ENCODE measurements at places on chromosomes 2 and 18. TPM values are rescaled to one million over a fixed set of nuclear protein-coding genes. Genes with fewer than 3 reads are reported as not detected.

GRCh38 chr2:128315122-128315828 is 3.4 kb downstream of the HS6ST1 start:
- H3K4me3 ChIP-seq, result peak overlapping the region; percentile 80
- no peak overlapping the region for H3K27ac ChIP-seq
- peaks cover 9% of the 10 kb centered on the region for H3K36me3 ChIP-seq

- H3K27ac ChIP-seq, result no peak overlapping the region
- H3K27me3 ChIP-seq, result no peaks in the 10 kb centered on the region
- H3K36me3 ChIP-seq, result peaks cover 63% of the 10 kb centered on the region
- no peak for DNase-seq
- H3K4me1 ChIP-seq, result no peaks in the 10 kb centered on the region
Observed at GRCh38 chr2:32189011-32189410, 23.3 kb downstream of the SLC30A6 start.

DNA sequence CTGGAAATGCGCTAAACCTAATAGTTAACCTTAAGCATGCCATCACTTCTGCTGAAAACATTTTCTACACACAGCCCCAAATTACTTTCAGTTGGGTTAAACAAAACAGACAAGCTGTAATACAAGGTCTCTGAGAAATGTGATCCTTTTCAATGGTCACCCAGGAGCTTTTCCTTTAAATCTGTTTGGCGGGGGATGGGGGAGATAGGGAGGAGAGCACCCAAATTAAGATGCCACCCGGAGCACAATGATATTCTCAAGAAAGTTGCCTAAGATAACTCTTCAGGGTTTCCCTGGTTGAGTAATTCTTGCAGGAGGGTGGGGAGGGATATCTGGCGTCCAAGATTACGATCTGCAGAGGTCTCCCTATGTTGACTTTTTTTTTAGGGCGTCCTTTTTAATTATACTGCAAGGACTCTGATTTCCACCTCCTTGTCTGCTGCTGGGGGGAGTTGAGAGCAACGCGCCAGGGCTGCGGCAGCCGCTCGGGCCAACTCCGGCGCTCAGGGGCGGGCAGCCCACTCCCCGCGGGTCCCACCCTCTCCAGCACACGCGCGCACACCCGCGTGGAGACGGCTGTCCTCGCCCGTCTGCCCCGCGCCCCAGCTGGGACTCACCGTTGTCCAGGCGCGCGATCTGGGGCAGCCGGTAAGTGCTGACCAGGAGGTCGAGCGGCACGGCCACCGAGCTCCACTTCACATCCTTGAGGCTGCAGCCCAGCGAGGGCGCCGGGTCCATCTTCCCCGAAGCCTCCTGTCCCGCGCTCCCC is 807 bp downstream of the GAREM1 start:
- H3K27me3 ChIP-seq, result no peaks in the 10 kb centered on the region
- peak; percentile 63 for DNase-seq
- peak overlapping the region; percentile 69 for H3K27ac ChIP-seq
- no peaks in the 10 kb centered on the region for H3K36me3 ChIP-seq

DNA sequence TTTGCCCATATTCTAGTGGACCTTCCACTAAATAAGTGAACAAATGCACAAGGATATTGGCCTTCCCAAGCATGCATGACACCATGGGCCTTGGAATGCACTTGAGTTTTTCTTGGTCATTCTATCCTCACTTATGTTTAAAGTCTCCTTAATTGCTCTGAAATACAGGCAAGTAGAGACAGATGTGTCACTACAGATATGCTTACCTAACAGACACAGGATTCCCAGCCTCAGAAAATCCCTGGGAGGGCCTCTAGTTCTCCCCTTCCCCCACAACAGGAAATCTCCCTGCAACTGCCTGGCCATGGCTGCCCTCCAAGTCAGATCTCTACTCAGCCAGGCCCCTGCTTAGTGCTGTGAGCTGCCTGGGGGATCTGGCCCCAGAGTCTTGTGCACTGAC is 445.2 kb downstream of the IRS1 start:
- H3K4me3 ChIP-seq, result no peak overlapping the region
- no peaks in the 10 kb centered on the region for H3K4me1 ChIP-seq
- no peak overlapping the region for H3K27ac ChIP-seq
- no peak for DNase-seq
- H3K36me3 ChIP-seq, result no peaks in the 10 kb centered on the region
- H3K27me3 ChIP-seq, result no peaks in the 10 kb centered on the region

DNA sequence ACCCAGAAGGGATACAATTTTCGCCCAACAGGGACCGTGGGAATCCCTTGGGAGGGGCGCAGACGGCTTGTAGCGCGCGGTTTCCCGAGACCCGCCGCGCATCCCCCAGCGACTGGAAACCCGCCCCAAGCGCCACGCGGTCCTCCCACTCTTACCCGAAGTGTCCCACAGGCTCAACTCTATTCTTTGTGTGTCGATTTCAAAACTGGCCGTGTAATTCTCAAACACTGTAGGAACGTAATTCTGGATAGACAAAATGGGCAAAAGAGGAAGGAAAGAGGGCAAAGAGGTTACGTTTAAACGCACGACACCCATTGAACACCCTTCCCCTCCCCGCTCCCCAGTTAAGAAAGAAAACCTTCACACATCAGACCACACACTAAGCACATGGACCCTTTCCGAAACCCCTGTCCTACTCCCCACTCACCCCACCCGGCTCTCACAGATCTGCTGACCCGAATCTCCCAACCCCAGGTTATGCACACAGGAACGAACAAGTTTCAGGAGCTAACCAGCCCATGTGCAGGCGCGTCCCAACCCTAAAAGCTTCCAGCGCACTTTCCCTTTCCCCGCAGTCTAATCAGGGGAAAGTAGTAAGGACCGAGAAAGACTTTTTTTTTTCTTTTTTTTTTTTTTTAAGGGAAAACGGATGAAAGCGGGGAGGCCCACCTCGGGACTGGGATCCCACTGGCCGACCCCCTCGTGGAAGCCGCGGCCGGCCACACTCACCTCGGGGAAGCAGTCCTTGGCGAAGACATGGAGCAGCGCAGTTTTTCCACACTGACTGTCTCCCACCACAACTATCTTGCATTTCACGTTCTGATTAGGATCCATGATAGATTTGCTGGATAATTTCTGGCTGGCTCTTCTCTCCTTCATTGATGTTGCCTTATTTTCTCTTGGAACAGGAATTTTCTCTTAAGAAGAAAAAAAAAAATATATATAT is 655 bp downstream of the RND3 start:
- H3K27me3 ChIP-seq, result peaks cover 18% of the 10 kb centered on the region
- no peaks in the 10 kb centered on the region for H3K36me3 ChIP-seq
- H3K4me1 ChIP-seq, result peaks cover 27% of the 10 kb centered on the region
- H3K4me3 ChIP-seq, result peak overlapping the region; percentile 71

COL5A2 gene
- total RNA-seq, result 26.3 TPM

- DNase-seq, result no peak
- H3K27me3 ChIP-seq, result no peaks in the 10 kb centered on the region
- no peak overlapping the region for H3K27ac ChIP-seq
- no peak overlapping the region for H3K4me3 ChIP-seq
- H3K4me1 ChIP-seq, result no peaks in the 10 kb centered on the region
- no peaks in the 10 kb centered on the region for H3K36me3 ChIP-seq
Observed at GRCh38 chr2:137525641-137526190, 438.6 kb upstream of the HNMT start.

- no peaks in the 10 kb centered on the region for H3K4me1 ChIP-seq
- no peaks in the 10 kb centered on the region for H3K27me3 ChIP-seq
- no peaks in the 10 kb centered on the region for H3K36me3 ChIP-seq
- H3K27ac ChIP-seq, result no peak overlapping the region
Observed at GRCh38 chr2:151217343-151217742, 44.3 kb downstream of the RBM43 start.

EFHD1 gene
- total RNA-seq, result 7.7 TPM

ATP5F1A gene
- 238 TPM for total RNA-seq

DNA sequence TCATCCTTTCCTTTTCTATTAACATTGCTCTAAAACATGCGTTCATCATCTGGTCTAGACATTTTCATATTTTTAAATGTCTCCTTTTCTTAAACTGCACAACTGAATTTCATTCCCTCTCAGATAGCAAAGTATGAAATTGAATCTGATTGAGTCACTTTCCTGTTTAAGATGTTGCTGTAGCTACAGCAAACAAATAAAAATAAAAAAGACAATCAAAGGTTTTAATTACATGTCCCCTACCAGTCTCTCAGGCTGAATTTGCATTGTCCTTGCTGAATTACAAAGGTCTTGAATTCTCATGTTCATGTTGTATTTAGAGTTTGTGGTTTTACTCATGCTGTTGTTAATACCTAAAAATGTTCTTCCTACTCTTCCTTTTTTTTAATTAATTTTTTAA is 537.9 kb upstream of the LRATD1 start:
- no peaks in the 10 kb centered on the region for H3K36me3 ChIP-seq
- no peak overlapping the region for H3K4me3 ChIP-seq
- H3K27ac ChIP-seq, result no peak overlapping the region

- no peak for DNase-seq
- H3K27me3 ChIP-seq, result no peaks in the 10 kb centered on the region
- no peak overlapping the region for H3K4me3 ChIP-seq
- H3K36me3 ChIP-seq, result no peaks in the 10 kb centered on the region
Observed at GRCh38 chr2:57615855-57616556, 430.6 kb upstream of the VRK2 start.

- no peaks in the 10 kb centered on the region for H3K36me3 ChIP-seq
- H3K4me1 ChIP-seq, result no peaks in the 10 kb centered on the region
- no peaks in the 10 kb centered on the region for H3K27me3 ChIP-seq
- H3K4me3 ChIP-seq, result no peak overlapping the region
Observed at GRCh38 chr2:234100686-234101085, 50.2 kb downstream of the SPP2 start.

LIMS1 gene
- 85.5 TPM for total RNA-seq

- H3K36me3 ChIP-seq, result no peaks in the 10 kb centered on the region
- no peaks in the 10 kb centered on the region for H3K4me1 ChIP-seq
- H3K27me3 ChIP-seq, result peaks cover 27% of the 10 kb centered on the region
- no peak overlapping the region for H3K4me3 ChIP-seq
- no peak overlapping the region for H3K27ac ChIP-seq
Observed at GRCh38 chr2:27249891-27250651, 12.8 kb downstream of the SLC30A3 start.

GRCh38 chr2:23683001-23683400 is 243.9 kb downstream of the ATAD2B start:
- DNase-seq, result no peak
- no peak overlapping the region for H3K4me3 ChIP-seq
- H3K4me1 ChIP-seq, result no peaks in the 10 kb centered on the region
- no peak overlapping the region for H3K27ac ChIP-seq
- no peaks in the 10 kb centered on the region for H3K36me3 ChIP-seq

FN1 gene
- total RNA-seq, result 1,248 TPM

ADGRF3 gene
- total RNA-seq, result 0.35 TPM

DAW1 gene
- total RNA-seq, result 4.9 TPM

ASXL3 gene
- 1.4 TPM for total RNA-seq

- no peak for DNase-seq
- peaks cover 3% of the 10 kb centered on the region for H3K27me3 ChIP-seq
- H3K4me3 ChIP-seq, result peak overlapping the region; percentile 70
- peaks cover 13% of the 10 kb centered on the region for H3K4me1 ChIP-seq
Observed at GRCh38 chr2:27489118-27489497, 435 bp downstream of the IFT172 start.

CABYR gene
- total RNA-seq, result 1.2 TPM

- H3K36me3 ChIP-seq, result peaks cover 89% of the 10 kb centered on the region
- no peaks in the 10 kb centered on the region for H3K4me1 ChIP-seq
- no peaks in the 10 kb centered on the region for H3K27me3 ChIP-seq
- H3K27ac ChIP-seq, result no peak overlapping the region
- DNase-seq, result no peak
Observed at GRCh38 chr2:205744074-205744591, 61.8 kb downstream of the NRP2 start.

FAM161A gene
- total RNA-seq, result 2.6 TPM

GRCh38 chr2:100647709-100648108 is 84.9 kb downstream of the PDCL3 start:
- H3K27ac ChIP-seq, result no peak overlapping the region
- DNase-seq, result no peak
- no peaks in the 10 kb centered on the region for H3K27me3 ChIP-seq
- H3K4me1 ChIP-seq, result no peaks in the 10 kb centered on the region
- no peak overlapping the region for H3K4me3 ChIP-seq
- no peaks in the 10 kb centered on the region for H3K36me3 ChIP-seq

MROH2A gene
- total RNA-seq, result not detected

TMEM214 gene
- total RNA-seq, result 62.9 TPM

- no peak overlapping the region for H3K4me3 ChIP-seq
- H3K36me3 ChIP-seq, result no peaks in the 10 kb centered on the region
- H3K4me1 ChIP-seq, result no peaks in the 10 kb centered on the region
- no peak overlapping the region for H3K27ac ChIP-seq
- DNase-seq, result no peak
Observed at GRCh38 chr18:62862466-62862865, 147.1 kb downstream of the PHLPP1 start.

DNA sequence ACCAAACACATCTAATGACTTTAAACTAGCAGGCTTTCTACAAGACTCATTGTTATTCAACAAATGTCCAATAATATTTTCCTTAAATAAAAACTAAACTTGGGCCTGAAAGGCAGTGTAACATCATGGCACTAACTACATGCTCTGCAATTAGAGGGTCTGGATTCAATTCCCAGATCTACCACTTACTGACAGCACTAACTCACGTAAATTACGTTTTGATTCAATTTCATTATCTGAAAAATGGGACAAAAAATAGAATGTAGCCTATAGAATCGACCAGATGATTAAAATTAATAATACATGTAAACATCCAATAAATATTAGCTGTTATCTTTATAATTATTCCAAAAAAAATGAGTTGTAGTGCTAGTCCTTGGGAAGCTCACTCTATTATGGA is 98.0 kb upstream of the DDX18 start:
- no peak overlapping the region for H3K4me3 ChIP-seq
- DNase-seq, result no peak
- H3K27ac ChIP-seq, result no peak overlapping the region
- H3K36me3 ChIP-seq, result no peaks in the 10 kb centered on the region
- no peaks in the 10 kb centered on the region for H3K4me1 ChIP-seq

GRCh38 chr2:229363185-229363814 is 92.2 kb upstream of the PID1 start:
- H3K4me1 ChIP-seq, result no peaks in the 10 kb centered on the region
- no peak overlapping the region for H3K4me3 ChIP-seq
- no peak for DNase-seq
- H3K36me3 ChIP-seq, result no peaks in the 10 kb centered on the region
- H3K27me3 ChIP-seq, result no peaks in the 10 kb centered on the region

- DNase-seq, result no peak
- H3K27me3 ChIP-seq, result no peaks in the 10 kb centered on the region
- H3K4me3 ChIP-seq, result no peak overlapping the region
- H3K4me1 ChIP-seq, result peaks cover 10% of the 10 kb centered on the region
Observed at GRCh38 chr2:151857650-151858049, 29.4 kb upstream of the ARL5A start.

- no peak overlapping the region for H3K27ac ChIP-seq
- DNase-seq, result no peak
- H3K4me1 ChIP-seq, result peaks cover 39% of the 10 kb centered on the region
- H3K36me3 ChIP-seq, result peaks cover 37% of the 10 kb centered on the region
- no peaks in the 10 kb centered on the region for H3K27me3 ChIP-seq
Observed at GRCh38 chr2:96622544-96622943, 15.6 kb downstream of the KANSL3 start.

GRCh38 chr2:112794841-112795240 is 10.5 kb upstream of the IL1A start:
- no peak overlapping the region for H3K27ac ChIP-seq
- H3K4me1 ChIP-seq, result peaks cover 15% of the 10 kb centered on the region
- no peak overlapping the region for H3K4me3 ChIP-seq
- no peak for DNase-seq

PLGLB2 gene
- 1.8 TPM for total RNA-seq
